ENCODE measurements at places on chromosomes 2 and 18. TPM values are rescaled to one million over a fixed set of nuclear protein-coding genes. Genes with fewer than 3 reads are reported as not detected.

DNA sequence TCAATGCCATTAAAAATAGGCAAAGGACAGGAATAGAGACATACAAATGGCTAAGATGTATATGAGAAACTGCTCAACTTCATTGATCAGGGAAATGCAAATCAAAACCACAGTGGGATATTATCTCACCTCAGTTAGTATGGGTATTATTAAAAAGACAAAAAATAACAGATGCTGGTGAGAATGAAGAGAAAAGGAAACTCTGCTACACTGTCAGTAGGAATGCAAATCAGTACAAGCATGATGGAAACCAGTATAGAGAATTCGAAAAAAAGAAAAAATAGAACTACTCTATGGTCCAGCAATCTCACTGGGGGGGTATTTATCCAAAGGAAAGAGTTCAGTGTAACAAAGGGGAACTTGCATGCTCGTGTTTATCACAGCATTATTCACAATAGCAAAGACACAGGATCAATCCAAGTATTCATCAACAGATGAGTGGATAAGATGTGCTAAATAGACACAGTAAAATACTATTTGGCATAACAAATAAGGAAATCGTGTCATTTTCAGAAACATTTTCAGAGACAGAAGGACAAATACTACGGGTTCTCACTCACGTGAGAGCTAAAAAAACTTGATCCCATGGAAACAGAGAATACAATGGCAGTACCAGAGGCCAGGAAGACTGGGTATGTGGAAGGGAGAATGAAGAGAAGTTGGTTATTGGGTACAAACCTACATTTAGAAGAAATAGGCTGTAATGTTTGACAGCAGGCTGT, 60.6 kb downstream of the CCDC74A start:
- no peak for DNase-seq

DNA sequence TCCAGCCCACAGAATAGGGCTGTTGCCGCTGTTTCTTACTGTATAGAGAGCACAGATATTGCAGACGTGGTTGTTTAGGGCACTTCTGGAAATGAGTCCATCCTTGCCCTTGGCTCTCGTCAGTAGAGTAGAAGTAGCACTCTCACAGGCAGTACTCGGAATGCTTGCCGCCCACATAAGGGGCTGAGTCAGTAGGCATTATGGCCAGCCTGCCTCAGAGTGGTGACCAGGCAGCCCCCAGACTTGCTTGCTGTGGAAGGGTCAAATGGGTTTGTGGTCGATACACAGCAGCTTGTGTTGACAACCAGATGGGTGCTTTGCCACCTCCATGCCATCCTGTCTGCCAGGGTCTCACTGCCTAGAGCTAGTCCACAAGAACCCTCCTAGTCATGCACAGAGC, 38.7 kb downstream of the PLEKHB2 start:
- no peak for DNase-seq

Gene TUBB8B
- total RNA-seq, result not detected

- DNase-seq, result no peak
Measured at GRCh38 chr2:164044622-164045021, 308.8 kb upstream of the FIGN start.

- DNase-seq, result no peak
Measured at GRCh38 chr2:28150994-28151393, 241.7 kb upstream of the FOSL2 start.

Gene UGT1A4
- total RNA-seq, result 0.36 TPM

- no peak for DNase-seq
Measured at GRCh38 chr2:186884587-186884986, 35.6 kb upstream of the ZSWIM2 start.

Gene RAB6C
- not detected for total RNA-seq

- no peak for DNase-seq
Measured at GRCh38 chr2:235723371-235723770, 229.5 kb downstream of the AGAP1 start.
